ENCODE measurements at places on chromosomes 7 and 10.

GRCh38 chr10:4894335-4894734 lies 68.3 kb downstream of the AKR1E2 start:
- no peak for DNase-seq

- no peak for DNase-seq
Measured at GRCh38 chr7:51757960-51758359, 441.4 kb upstream of the COBL start.

DNA sequence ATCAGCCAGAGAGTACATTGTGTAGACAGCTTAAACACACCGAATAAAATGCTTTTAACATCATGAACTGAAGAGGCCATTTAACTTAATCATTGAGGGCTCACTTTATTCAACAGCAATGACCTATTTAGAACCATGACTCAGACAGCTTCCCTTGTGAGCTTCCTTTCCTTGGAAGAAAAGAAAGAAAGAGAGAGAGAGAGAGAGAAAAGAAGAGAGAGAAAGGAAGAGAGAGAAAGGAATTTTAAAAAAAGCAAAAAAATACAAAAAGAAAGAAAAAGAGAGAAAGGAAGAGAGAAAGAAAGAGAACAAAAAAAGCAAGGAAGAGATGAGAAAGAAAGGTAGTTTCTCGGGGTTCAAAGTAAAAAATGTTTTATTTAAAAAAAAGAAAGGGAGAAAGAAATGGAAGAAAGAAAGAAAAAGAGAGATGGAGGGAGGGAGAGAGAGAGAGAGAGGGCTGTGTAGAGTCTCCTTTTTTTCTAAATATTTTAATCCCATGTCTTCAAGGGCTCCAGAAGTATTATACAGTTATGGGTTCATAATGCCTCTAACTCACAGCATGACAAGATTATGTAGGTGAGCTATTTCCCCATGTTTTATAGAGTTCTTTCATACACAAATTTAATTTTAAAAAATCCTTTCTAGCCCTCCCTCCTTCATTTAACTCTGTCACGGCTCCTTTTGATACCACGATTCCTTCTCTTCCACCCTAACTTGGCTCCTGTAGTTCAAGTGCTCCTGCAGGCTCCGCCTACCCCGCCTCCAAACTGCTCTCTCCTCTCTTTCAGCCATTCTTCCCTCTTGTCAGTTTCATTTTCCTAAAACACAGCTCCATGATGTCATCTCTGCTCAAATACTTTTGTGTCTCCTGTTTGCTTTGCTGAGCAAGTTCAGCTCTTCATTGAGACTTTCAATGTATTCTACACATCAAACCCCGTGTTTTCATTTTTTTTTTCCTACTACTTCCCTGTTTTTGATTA lies 85.5 kb downstream of the PRTFDC1 start:
- DNase-seq, result no peak

GRCh38 chr10:50152792-50153272 lies 85.1 kb downstream of the WASHC2A start:
- no peak for DNase-seq

DNA sequence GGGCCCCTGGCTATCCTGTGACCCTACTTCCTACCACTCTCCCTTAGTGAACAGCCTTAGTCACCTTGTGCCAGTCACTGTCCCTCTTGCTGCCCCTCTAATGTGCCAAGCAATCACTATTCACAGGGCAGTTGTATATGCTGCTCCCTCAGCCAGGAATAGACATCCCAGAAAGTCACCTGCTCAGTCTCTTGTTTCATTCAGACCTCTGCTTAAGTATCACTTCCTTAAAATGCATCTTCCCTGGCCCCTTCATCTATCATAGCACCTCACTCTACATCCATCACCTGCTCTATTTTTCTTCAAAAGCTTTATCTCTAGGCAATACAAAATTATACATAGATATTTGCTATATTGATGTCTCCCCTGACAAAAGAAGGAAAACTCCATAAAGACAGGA lies 328.4 kb upstream of the NFE2L3 start:
- DNase-seq, result no peak

- DNase-seq, result no peak
Measured at GRCh38 chr7:124032369-124033094, at the start of gene TMEM229A. TSS of gene TMEM229A (minus strand) at chr7:124033067. CDS start at chr7:124033003, 64 bp downstream.

GRCh38 chr10:61547297-61547696 lies 94.1 kb upstream of the TMEM26 start:
- DNase-seq, result no peak

DNA sequence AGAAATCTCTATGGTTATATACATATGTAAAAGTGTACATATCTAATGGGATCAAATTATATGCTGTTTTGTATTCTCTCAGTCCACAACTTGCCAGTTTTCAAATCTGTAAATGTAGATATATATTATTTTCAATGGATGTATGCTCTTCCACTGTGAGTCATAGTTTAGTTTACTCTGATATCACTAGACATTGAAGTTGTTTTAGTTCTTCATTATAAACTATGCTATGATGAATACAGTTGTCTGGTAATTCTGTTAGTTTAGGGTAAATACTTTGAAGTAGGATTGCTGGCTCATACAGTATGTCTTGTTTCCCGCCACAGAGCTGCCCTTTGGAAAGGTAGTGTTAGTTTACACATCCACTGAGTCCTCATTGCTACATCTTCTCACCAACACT lies 25.2 kb downstream of the SDK1 start:
- no peak for DNase-seq

DNA sequence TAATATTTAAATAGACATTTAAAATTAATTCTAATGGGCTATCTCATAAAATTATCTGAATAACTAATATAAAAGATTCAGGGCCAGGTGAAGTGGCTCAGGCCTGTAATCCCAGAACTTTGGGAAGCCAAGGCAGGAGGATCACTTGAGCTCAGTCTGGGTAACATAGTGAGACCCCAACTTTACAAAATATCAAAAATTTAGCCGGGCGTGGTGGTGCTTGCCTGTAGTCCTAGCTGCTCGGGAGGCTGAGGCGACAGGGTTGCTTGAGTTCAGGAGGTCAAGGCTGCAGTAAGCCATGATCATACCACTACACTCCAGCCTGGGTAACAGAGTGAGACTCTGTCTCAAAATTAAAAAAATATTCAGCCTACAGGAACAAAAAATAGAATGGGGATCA lies 12.5 kb downstream of the NOBOX start:
- no peak for DNase-seq

DNA sequence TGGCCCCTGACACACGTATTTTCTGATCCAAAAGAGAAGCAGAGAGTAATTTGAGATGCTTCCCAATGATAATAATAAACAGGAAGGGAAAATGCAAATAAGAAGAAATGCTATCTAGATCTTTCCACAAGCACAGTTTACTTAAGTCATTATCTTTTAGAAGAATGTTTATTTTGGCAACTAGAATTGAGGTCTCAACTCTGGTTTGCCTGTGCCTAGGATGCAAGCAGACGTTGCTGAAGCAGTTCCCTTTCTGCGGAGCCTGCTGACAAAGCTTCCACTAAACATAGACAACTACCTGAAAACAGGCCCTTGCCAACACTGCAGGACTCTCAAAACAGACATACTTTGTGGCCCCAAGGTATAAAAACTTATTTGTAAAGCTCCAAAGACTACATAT lies 315.8 kb upstream of the POM121L12 start:
- DNase-seq, result no peak

DNA sequence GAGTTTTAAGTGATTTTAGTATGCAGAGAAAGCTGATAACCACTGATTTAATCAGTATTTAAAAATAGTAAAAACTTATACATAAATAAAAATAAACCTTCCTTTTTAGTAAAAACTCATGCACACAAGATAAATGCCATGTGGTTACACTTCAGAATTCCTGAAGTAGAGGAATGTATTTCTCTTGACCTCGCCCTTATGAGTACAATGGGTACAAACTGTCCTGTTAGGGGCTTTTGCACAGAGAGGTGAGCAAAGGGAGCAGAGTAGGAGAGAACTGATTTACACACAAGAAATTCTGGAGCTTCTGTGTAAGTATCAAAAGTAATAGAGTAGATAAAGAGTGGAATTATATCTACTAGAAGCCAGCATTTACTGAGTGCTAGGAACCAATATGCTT lies 279.6 kb downstream of the PPP1R3A start:
- no peak for DNase-seq

DNA sequence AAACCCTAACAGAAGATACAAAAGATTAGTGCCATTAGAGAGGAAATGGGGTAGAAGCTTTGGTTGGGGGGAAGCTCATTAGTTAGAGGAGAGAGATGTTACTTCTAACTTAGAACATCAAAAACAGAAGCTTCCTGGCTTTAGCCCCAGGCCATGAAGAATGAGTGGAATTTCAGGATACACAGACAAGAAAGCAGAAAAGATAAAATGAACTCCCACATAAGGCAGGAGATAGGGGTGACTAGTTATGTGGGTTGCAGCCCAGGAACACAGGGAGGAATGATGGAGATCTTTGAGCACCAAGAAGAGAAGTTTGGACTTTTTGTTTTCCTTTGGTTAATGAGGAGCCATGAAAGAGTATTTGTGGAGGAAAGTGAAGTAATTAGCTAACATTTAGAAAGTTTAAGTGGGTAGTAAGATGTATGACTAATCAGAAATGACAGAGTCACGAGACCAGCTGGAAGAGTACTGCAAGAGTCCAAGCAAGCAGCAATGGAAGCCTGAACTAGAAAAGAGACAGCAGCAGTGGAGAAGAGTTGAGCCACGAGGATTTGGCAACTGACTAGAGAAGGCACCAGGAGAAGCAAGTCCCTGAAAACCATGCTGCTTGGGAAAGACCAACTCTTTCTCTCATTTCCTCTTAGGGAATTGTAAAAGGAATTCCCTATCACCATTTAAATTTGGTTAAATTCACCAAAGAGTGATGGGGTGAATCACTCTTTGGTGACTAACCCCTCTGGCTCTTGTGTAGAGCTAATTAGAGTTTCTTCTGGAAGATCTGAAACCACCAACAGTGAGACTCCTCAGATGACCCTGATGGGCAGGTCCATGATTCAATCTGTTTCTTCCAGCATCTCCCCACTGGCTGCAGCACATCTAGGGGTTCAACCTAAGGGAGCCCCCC lies 131.9 kb downstream of the KCNMA1 start:
- DNase-seq, result no peak

DNA sequence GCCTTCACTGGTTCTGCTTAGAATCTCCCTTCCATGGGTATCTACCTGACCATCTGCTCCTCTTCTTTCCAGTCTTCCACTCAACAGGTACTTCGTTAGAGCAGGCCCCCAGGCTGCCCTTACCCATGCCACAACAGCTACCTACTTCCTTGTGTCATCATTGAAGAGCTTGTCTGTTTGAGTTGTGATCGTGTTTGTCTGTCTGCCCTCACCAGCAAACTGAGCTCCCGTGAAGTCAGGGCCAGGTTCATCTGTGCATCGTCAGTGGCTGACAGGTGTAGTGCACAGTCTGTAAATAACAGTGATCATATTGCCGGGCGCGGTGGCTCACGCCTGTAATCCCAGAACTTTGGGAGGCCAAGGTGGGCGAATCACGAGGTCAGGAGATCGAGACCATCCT lies 5.0 kb downstream of the NIPSNAP2 start:
- no peak for DNase-seq

GRCh38 chr7:2498708-2499107 lies 20.9 kb upstream of the LFNG start:
- DNase-seq, result no peak

GRCh38 chr7:69199041-69199440 lies 399.2 kb upstream of the AUTS2 start:
- no peak for DNase-seq

GRCh38 chr7:40793132-40793531 lies 658.3 kb downstream of the SUGCT start:
- no peak for DNase-seq

GRCh38 chr7:618539-619367 lies 99.1 kb upstream of the PDGFA start:
- no peak for DNase-seq

DNA sequence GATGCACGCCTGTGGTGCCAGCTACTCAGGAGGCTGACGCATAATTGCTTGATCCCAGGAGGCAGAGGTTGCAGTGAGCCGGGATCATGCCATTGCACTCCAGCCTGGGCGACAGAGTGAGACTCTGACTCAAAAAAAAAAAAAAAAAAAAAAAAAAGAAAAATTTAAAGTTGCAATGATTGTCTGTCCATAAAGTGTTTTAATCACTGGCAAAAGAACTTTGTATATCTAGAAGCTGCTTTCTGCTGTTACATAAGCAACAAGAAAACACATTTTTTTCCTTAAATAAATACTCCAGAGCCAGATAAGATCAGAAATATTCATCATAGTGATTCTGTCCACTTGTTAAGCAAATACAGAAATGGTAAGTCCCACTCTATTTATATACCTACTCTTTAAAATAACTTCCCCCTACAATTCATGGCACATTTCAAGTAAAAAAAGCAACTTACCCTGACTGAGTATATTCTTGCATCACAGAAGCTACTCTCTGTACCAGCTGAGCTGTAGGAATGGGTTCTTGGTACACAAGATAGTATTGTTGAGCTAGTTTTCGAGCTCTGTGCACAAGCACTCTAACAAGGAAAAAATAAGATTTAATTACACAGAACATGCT lies 7.6 kb downstream of the PSMA2 start:
- no peak for DNase-seq

DNA sequence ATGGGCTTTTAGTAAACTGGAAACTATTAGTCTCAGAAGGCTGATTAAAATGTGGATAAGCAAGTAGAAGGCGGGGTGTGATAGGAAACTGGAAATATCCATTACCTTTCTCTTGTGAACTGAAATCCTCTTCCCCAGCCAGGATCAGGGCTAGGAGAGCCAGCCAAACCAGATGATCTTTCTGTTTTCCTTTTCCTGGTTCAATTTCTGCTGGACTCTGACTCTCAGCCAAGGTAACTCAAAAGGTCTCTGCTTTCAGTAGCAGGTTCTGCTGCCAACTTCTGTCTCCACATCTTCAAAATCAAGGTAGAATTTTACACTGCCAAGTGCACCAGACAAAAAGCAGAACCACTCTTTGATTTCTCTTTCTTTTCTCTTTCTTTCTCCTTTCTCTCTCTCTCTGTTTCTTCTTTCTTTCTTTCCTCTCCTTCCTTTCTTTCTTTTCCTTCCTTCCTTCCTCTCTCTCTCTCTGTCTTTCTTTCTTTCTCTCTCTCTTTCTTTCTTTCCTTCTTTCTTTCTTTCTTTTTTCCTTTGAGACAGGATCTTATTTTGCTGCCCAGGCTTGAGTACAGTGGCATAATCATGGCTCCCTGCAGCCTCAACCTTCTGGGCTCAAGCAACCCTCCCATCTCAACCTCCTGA lies 30.8 kb downstream of the OTUD1 start:
- no peak for DNase-seq

DNA sequence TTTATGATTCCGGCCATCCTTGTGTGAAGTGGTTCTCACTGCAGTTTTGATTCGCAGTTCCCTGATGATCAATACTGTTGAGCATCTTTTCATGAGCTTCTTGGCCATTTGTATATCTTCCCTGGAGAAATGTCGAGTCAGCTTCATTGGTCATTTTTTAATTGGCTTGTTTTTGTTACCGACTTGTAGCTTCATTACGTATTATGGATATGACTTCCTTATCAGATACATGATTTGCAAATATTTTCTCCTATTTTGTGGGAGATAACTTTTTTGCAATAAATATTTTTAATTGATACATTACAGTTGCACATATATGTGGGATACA lies 27.4 kb upstream of the TPK1 start:
- DNase-seq, result no peak

Data from cortex of kidney (tissue), 1 donor.